ENCODE measurements at places on chromosomes 7 and 10.

GRCh38 chr10:12214093-12214492, 18.1 kb downstream of the CDC123 start:
- no peak for DNase-seq

GRCh38 chr7:26490640-26491624, 199.3 kb downstream of the SNX10 start:
- no peak for DNase-seq

GRCh38 chr7:68063171-68063570, 1066.5 kb downstream of the TYW1 start:
- DNase-seq, result no peak

GRCh38 chr10:72426986-72427385, 72.3 kb upstream of the DNAJB12 start:
- no peak for DNase-seq

DNA sequence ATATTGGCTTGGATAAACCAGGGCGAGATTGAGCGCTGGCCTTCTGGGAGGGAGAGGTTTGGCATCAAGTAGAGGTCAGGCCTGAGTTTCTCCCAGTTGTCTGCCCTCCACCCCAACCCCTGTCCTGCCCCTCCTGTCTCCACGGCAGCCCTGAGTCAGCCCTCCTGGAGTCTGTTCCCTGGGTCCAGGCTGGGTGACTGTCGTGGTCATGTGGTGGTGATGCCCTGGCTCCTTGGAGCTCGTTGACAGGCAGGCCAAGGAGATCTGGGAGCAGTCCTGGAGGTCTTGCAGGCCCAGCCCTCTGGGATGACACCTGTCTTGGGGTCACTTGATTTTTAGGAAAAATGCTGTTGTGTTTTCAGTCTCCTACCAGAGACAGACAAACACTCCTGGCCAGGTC, 53.6 kb upstream of the PODXL start:
- DNase-seq, result no peak

- no peak for DNase-seq
Measured at GRCh38 chr10:119333146-119333792, 125.9 kb downstream of the GRK5 start.

Measured in activated naive CD4-positive, alpha-beta T cell (primary cell).